ENCODE measurements at places on chromosomes 4 and X. TPM values are rescaled to one million over a fixed set of nuclear protein-coding genes. Genes with fewer than 3 reads are reported as not detected.

- H3K27ac ChIP-seq = no peak overlapping the region
- H3K27me3 ChIP-seq = no peaks in the 10 kb centered on the region
- H3K4me3 ChIP-seq = no peak overlapping the region
- H3K4me1 ChIP-seq = peaks cover 9% of the 10 kb centered on the region
- DNase-seq = no peak
- no peaks in the 10 kb centered on the region for H3K36me3 ChIP-seq
These were observed 236.6 kb upstream of the PCDH18 start for GRCh38 chr4:137768881-137769280.

- H3K36me3 ChIP-seq = no peaks in the 10 kb centered on the region
- DNase-seq = no peak
- no peaks in the 10 kb centered on the region for H3K27me3 ChIP-seq
- no peak overlapping the region for H3K27ac ChIP-seq
These were observed 141.4 kb upstream of the LNX1 start for GRCh38 chr4:53732661-53733060.

- H3K27ac ChIP-seq = no peak overlapping the region
- H3K36me3 ChIP-seq = no peaks in the 10 kb centered on the region
- no peak for DNase-seq
- peaks cover 3% of the 10 kb centered on the region for H3K27me3 ChIP-seq
- no peaks in the 10 kb centered on the region for H3K4me1 ChIP-seq
These were observed 2.7 kb upstream of the ADH7 start for GRCh38 chr4:99437723-99438404.

DNA sequence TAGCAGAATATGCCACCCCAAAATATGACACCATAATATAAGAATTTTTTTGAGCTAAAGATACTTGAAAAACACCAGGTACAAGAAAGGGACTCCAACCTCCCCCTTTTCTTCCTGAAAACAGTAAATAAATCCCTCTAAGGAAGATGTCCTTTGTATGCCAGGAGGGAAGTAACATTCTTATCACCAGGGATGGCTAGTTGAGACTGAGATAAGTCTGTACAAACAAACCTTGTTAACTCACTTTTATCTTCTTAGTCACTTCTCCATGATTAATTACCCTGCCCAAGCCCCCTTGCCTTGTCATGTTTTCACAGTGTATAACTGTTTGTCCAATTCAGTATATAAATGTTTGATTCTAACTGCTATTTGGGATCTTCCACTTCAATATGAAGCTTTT lies 888.0 kb downstream of the PCDH18 start:
- no peak for DNase-seq
- no peaks in the 10 kb centered on the region for H3K4me1 ChIP-seq
- no peaks in the 10 kb centered on the region for H3K36me3 ChIP-seq
- no peaks in the 10 kb centered on the region for H3K27me3 ChIP-seq
- H3K27ac ChIP-seq = no peak overlapping the region

- H3K4me3 ChIP-seq = no peak overlapping the region
- H3K4me1 ChIP-seq = peaks cover 23% of the 10 kb centered on the region
- no peak overlapping the region for H3K27ac ChIP-seq
- H3K36me3 ChIP-seq = no peaks in the 10 kb centered on the region
- DNase-seq = no peak
These were observed 99.1 kb downstream of the MAB21L2 start for GRCh38 chr4:150681063-150681462.

GRCh38 chrX:72621163-72621562 lies 48.5 kb upstream of the HDAC8 start:
- no peak for DNase-seq
- H3K4me1 ChIP-seq = peaks cover 36% of the 10 kb centered on the region
- no peaks in the 10 kb centered on the region for H3K36me3 ChIP-seq
- H3K27me3 ChIP-seq = peaks cover 6% of the 10 kb centered on the region

DNA sequence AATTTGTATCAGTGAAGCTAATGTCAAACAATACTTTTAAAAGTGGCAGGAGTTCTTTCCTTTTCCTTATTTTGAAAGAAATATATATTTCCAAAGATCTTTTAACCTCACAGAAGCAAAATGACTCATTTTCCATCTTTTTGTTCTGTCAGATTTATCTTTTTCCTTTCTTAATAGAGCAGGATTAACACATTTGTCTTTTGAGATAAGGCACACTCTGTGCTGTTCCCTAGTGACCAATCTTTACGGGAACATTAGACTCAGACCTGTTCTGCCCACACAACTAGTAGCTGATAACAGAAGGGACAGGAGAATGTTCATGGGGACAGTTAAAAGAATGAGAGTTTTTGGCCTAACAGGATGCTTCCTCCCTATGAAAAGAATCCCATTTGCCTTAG lies 381.2 kb downstream of the STPG2 start:
- no peak overlapping the region for H3K4me3 ChIP-seq
- H3K36me3 ChIP-seq = no peaks in the 10 kb centered on the region
- H3K4me1 ChIP-seq = no peaks in the 10 kb centered on the region
- H3K27ac ChIP-seq = no peak overlapping the region
- H3K27me3 ChIP-seq = peaks cover 2% of the 10 kb centered on the region

- DNase-seq = peak; percentile 6
- no peaks in the 10 kb centered on the region for H3K36me3 ChIP-seq
- peaks cover 59% of the 10 kb centered on the region for H3K4me1 ChIP-seq
These were observed 648.8 kb downstream of the IQCM start for GRCh38 chr4:149166876-149167275.

DNA sequence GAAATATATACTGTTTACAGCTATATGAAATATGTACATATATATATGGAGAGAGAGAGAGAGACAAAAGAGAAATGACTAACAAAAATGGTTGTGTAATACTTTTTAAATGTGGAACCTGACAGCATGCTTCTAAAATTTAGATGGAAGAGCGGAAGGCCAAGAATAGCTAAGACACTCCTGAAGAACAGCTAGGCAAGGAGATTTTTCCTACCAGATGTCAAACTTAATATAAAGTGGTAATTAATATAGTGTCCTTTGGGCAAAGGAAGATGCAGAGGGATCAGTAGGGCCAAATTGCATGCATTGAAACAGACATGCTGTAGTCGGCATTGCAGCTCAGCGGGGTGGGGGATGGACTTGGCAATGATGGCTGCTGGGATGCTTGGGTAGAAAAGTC lies 45.2 kb downstream of the ADD1 start:
- no peak overlapping the region for H3K27ac ChIP-seq
- peaks cover 24% of the 10 kb centered on the region for H3K4me1 ChIP-seq
- peaks cover 3% of the 10 kb centered on the region for H3K27me3 ChIP-seq

Gene SEPTIN6
- total RNA-seq = 20.7 TPM

DNA sequence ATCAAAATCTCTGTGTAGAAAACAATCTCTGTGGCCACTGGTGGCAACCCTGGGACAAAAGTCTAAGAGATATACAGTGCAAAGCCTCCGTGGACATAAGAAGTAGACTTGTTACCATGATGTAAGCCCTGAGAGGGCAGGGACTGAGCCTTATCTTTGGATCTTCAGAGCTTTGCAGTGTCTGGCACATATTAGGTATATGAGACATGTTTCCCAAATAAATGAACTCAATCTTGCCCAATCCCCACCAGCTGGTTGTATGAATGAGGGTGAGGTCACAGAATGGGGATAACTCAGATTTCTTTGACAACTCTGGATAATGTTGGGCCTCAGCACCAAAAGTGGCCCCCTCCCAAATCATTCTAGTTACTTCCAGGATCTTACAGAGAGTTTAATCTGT lies 511.4 kb upstream of the DIPK2B start:
- no peaks in the 10 kb centered on the region for H3K36me3 ChIP-seq
- no peaks in the 10 kb centered on the region for H3K27me3 ChIP-seq
- H3K27ac ChIP-seq = peak overlapping the region; percentile 88
- peaks cover 89% of the 10 kb centered on the region for H3K4me1 ChIP-seq

- H3K27ac ChIP-seq = no peak overlapping the region
- no peaks in the 10 kb centered on the region for H3K36me3 ChIP-seq
- peaks cover 16% of the 10 kb centered on the region for H3K4me1 ChIP-seq
- no peak for DNase-seq
- H3K27me3 ChIP-seq = no peaks in the 10 kb centered on the region
These were observed 249.7 kb downstream of the C4orf33 start for GRCh38 chr4:129345609-129346008.

DNA sequence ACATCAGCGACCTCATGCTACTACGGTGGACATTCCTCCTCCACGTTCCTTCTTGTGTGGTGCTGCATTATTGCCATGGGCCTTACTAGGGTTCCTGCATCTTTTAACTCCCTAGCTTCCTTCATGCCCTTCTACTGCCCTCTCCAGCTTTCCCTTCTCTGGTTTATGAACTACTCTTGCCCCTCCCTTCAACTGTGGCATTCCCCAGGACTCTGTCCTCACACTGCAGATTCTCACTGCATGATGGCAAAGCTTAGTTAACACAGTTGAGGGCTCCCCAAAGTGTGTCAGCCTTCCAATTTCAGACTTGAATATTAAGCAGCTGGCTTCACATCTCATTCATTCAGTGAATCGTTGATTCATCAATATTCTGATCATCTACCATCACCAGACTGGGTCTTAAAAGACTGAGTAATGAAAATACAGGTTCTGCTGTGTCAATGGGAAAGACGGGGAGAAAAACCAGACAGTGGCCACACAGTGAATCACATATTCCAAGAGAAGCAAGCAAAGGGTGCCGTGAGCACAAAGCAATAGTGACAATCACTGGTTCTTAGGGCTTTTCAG lies 53.0 kb downstream of the ZFX start:
- no peaks in the 10 kb centered on the region for H3K27me3 ChIP-seq
- H3K27ac ChIP-seq = peak overlapping the region; percentile 47
- H3K4me3 ChIP-seq = no peak overlapping the region

DNA sequence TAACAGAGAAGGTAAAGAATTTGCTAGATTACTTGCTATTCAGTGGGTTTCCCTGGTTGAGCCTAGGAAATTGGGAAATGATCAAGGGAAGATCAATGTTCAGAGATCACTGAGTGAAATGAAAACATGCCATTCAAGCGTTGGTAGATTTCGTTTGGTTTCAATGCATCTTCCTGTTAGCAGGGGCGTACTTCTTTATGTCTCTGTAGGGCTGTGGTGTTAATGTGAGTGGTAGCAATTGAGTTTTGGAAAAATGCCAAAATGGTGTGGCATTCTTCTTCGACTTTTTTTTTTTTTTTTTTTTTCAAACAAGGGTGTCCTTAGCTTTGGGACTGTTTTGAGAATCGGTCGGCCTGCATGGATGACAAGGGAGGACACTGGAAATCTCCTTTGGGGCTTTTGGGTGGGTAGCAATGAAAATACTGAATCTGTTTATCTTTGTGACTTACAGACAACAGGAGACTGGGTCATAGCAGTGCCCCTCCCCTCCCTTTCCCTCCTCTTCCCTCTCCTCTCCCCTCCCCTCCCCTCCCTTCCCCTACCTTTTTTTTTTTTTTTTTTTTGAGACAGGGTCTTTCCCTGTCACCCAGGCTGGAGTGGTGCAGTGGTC lies 50.4 kb downstream of the SPRY1 start:
- no peak overlapping the region for H3K27ac ChIP-seq
- DNase-seq = no peak
- H3K4me3 ChIP-seq = no peak overlapping the region

- no peak overlapping the region for H3K27ac ChIP-seq
- no peaks in the 10 kb centered on the region for H3K36me3 ChIP-seq
- peaks cover 2% of the 10 kb centered on the region for H3K27me3 ChIP-seq
- peaks cover 17% of the 10 kb centered on the region for H3K4me1 ChIP-seq
- no peak for DNase-seq
- H3K4me3 ChIP-seq = no peak overlapping the region
These were observed 36.9 kb upstream of the PUDP start for GRCh38 chrX:7184816-7185215.

DNA sequence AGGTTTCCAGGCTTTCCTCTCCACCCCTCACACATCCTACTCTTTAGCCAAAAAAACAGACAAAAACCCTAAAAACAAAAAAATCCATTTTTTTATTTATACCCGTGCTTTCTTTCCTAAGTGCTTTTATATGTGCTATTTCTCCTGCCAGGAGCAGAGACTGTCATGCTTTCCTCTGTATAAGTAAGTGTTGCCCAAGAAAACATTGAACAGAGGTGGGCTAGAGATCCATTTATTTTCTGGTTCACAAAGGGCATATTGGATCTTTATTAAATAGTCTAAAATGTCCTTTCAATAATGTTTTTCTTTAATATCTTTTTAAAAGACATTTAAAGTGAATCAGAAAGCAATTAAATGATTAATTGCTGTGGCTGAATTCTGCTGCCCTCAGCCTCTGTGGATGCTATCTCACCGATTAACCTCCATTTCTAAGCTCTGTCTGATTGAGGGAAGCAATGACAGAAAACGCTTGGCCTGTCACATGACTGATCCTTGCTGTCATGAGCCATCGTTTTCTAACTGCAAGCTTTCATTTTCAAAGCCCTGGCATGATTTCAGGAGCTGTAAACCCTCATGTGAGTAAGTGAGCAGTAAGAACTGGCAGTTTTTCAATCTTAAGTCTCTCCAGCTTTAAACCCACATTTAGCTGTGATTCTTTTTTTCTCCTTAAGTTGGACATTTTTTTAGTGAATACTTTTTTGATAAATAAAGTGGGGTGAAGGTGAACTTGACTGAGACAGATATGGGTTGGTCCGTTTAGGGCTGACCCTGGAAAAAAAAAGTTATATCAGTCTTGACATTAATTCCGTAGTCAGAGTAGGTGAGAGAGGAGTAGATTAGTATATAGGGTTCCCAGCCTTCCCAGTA lies 180.7 kb upstream of the PGRMC2 start:
- H3K4me1 ChIP-seq = peaks cover 26% of the 10 kb centered on the region
- H3K27ac ChIP-seq = peak overlapping the region; percentile 89
- H3K36me3 ChIP-seq = no peaks in the 10 kb centered on the region
- peaks cover 2% of the 10 kb centered on the region for H3K27me3 ChIP-seq
- peak; percentile 97 for DNase-seq
- peak overlapping the region; percentile 82 for H3K4me3 ChIP-seq

Gene SGMS2
- 41.8 TPM for total RNA-seq

Gene CXCL5
- 0.12 TPM for total RNA-seq

Gene TDO2
- not detected for total RNA-seq

Data from HFFc6 (cell line).